ENCODE measurements at places on chromosomes 7 and 10.

DNA sequence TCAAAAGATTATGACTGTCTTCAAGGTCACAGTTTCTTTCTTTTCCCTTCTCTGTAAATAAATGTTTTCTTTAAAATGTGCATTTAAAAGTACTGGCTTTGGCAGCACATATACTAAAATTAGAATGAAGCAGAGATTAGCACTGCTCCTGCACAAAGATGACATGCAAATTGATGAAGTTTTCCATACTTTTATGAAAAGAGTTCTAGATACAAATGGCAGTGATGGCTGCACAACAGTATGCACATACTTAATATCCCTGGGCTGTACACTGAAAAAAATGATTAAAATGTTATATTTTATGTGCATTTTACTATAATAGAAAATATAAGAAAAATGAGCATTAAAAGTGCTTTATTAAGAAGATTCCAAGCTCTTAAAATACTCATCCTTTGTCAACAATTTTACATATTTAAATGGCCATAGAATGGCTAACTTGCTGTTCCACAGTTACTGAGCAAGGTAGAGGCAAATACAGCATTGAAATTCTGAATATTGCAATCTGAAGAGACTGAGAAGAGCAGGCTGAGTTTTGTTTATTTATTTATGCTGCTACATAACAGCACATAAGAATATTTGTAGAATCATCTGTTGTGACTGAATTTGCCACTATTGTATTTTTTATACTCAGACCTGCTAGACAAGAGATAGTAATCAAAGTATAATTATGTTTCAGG is 117.8 kb downstream of the GPR37 start:
- DNase-seq = no peak

DNA sequence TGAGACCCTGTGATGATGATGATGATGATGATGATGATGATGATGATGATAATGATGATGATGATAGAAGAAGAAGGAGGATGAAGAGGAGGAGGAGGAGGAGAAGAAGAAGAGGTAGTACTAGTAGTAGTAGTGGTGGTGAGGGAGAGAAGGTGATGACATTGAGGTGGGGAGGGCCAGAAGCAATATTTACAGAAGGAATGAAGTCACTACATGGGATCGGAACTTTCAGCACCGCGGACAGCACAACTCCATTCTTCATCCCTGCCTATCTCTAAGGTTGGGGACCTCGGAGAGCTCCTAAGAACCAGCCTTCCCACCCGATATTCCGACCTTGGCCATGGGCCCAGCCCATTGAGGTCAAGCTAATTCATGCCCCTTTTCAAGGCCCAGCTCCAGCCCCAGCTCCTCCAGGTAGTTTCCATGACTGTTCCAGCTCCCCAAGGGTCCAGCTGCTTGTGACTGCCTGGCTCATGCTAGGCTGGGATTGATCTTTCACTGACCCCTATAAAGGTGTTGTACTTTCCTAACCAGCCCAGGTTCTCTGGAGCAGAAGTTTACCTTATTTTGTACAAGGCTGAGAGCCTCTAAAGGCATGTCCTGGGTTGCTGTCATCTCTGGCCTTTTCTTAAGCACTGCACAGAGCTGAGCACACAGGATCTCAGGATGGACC is 10.3 kb downstream of the CRHR2 start:
- peak; percentile 76 for DNase-seq

- no peak for DNase-seq
These were observed 352.6 kb upstream of the GALNT17 start for GRCh38 chr7:70779321-70779720.

GRCh38 chr7:29385214-29385814 is 178.3 kb upstream of the PRR15 start:
- DNase-seq = no peak

DNA sequence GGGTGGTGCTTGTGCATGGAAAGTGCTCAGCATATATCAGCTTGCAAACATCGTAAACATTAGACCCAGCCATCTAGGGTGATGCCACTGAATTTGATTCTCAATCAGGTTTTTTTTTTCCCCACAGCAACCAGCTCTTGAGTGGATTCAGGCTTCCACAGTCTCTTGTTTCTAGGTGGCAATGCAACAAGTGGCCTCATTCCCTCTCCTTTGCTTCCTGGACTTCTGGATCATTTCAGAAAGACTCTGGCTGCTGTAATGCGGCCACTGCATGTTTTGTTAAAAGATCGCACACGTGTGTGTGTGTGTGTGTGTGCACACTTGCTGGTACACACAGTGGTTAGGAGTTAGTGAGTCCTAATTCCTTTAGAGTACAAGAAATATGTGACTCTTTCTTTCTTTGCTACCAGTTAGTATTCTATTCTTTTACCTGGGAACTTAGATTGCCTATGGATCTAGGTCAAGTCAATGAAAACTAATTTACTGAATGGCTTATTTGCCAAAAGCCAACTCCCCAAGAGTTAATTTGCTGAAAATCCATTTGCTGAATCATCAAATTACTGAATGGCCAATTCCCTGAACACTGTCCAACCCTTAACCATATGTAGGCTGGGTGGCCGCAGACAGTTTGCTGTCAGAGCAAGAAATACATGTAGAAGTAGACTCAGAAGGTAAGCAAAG is 222.5 kb downstream of the CCSER2 start:
- no peak for DNase-seq

DNA sequence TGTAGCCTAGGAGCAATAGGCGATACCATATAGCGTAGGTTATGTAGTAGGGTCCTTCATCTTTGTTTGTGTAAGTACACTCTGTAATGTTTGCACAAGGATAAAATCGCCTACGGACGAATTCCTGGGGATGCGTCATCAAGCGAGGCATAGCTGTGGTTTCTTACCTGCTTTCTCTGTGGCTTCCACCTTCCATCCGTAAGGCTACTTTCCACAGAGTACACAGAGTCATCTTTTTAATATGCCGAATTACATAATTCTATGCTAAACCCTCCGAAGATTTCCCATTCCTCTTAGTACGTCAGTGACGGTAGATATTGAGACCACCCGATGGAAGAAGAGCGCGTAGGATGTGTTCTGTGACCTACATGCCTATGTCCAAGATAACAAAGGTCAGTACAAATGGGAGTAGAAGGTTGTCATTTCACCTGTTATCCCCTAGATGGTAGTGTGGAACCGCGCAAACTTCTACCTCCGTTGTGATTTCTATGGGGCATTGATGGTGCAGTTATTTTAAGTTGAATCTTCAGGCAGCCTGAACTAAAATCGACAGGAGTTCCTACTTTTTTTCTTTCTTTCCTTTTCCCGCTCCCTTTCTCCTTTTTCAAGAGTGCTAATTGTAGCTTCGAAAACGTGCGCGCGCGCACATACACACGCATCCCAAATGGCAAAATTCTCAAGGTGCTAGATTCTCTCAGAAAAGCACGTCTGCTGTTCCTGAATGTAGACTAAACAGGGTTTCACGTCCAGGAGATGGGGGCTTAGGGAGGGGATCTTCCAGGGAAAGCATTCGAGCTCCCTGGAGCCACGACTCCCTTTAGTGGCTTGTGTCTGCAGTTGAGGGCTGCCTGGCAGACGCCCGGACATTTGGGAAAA is 111.7 kb upstream of the MBL2 start:
- peak; percentile 64 for DNase-seq

DNA sequence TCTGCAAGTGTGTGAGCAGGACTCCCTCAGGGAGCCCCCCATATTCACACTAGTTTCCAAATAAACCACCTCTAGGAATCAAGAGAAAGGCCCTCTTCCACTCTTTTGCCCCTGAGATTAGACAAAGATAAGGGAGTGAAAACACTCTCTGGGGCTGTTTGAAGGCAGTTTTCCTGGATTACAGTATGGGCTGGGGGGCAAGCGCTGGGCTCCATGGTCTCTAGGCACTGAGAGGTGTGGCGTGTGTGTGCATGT is 1.0 kb downstream of the AQP1 start:
- no peak for DNase-seq

GRCh38 chr7:142790056-142790455 is 19.3 kb downstream of the PRSS2 start:
- no peak for DNase-seq

GRCh38 chr7:38502289-38502688 is 128.9 kb downstream of the AMPH start:
- DNase-seq = no peak

DNA sequence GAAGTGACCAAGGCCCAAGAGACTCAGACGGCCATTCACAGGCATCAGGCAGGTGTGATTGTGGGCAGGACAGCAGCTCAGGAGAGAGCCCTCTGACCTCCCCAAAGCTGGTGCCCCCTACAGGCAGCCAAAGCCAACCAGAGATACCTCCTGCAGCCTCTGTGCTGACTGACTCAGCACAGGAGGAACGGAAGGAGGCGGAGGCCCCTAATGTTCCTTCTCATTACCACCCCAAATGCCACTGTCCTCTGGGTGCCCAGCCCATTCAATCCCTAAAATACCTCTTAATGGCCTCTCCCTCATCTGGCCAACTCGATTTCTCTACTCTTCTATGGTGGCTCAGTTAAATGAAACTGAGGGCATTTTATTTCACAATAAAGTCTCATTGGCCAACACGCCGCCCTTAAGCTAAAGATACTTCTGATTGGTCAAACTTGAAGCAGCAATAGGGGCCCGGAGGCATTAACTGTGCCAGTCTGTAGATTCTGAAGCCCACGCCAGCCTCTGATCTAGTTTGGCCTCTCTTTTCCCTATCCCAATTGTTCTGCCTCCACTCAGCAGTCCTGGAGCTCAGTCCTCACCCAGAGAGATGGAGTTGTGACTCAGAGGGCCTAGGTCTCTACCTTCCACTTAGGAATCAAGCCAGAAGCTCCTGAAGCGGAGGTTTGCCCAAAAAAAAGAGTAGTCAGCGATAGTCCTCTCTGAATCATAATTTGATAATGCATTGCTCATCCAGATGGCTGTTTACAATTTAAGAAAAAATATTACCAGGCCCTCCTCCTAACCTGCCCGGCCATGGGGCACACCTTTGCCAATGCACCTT is 1.2 kb downstream of the CYREN start:
- peak; percentile 64 for DNase-seq

GRCh38 chr7:7176406-7177043 is 5.8 kb upstream of the C1GALT1 start:
- DNase-seq = peak; percentile 85

DNA sequence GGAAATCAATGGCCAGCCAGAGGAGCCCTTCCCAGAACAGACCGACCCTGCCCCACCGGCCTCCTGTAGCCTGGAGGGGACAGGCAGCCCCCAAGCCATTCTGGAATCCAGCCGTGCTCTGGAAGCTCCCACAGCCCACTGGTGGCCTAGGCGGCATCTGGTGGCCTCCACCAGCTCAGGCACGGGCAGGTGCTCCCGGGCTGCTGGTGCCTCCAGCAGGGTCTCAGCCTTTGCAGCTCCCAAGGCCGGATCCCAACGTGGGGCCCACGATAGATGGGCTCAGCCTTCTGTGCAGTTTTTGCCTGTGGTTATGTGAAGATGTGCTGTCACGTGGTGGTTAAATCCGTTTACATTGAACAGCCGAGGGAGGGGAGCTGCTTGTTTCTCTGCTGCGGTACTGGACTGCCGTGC is 44.4 kb downstream of the JAKMIP3 start:
- no peak for DNase-seq

DNA sequence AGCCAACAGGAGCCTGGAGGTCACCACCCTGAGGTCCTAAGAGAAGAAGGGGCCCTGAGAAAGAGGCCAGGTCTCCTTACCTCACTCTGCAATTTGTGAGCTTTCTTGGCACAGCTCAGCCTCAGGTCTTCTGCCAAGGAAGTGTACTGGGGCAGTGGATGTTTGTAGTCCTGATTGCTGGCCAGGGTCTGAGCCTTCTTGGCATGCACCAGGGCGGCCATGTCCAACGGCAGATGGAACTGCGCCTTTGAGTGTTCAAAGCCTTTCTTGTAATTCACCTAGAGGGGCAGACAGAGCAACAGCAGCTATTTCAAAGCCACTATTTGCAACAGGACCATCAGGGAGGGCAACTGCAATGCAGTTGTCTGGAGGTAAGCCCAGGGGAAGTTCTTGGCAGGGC is 51.7 kb downstream of the NRAP start:
- DNase-seq = no peak

DNA sequence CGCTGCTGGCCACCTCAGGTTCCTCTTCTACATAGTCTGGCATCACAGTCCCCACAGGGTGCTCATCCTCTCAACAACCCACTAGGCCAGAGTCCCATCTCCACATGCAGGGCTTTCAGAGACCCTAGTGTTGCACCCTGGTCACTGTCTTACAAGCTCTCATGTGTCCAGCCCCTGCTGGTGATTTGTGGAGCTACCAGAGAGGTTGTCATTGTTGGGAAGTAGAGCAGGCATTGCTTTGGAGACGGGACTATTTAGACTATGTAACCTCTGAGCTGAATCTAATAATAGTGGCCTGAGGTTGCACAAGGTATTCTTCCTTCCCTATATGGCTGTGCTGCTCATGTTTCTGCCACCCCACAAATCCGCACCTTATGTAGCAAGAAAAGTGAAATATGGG is 135.3 kb upstream of the VWC2 start:
- no peak for DNase-seq

DNA sequence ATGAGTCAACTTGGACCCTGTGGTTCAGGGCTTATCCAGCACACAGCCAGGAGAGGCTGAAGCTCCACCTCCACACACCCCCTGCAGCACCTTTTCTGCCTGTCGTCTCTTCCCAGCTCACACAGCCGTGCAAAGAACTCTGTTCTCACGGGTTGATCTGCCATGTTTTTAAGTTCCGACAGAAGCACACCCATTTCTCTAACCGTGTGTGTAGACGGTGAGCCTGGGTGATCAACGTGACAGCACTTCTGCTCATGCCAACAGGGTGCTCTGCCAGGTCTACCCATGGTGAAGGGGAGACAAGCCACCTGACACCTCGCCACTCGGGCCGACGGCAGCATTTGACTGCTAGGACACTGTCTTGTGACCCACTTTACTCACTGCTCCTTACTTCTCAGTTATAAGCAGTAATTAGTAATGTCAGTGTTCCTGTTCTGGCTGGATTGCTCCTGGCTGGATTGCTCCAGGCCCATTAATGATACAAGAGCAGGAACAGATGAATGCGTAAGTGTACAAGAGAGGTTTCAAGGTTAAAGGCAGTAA is 90.5 kb downstream of the RNF216 start:
- DNase-seq = peak; percentile 66

DNA sequence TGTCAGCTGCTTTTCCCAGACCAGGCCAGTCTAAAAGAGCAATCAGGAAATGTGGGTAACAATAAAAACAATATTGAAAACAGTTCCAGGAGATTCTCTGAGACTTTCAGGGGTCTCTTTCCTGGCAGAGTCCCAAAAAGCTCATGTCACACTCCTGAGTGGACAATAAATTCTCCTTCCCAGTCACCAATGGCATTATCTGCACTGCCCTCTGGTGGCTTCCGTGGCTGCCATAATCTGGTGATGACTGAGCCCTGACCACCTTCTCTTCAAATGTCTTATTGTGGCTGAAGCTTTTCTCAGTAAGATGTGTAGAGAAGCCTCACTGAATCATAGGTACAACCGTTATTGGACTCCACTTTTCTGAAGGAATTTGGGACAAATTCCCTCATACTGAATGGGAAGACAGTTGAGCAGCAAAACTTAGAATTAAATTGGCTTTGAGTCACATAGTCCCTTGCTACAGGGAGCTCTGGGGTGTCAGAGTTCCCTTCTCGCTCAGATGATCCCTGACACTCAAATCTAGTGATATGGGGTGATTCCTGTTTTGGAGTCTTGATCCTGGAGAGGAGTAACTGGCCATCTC is 24.4 kb upstream of the ASAH2 start:
- DNase-seq = peak; percentile 6
